Fibroblast of skin of right biceps (primary cell): ENCODE measurements at places on chromosomes 1 and 21.

- DNase-seq: peak; percentile 56
These were observed 5.3 kb downstream of the ARF1 start for GRCh38 chr1:228087771-228088251.

- DNase-seq: no peak
These were observed 121.1 kb downstream of the LACTBL1 start for GRCh38 chr1:22851517-22851916.

- no peak for DNase-seq
These were observed 40.5 kb downstream of the EPHB2 start for GRCh38 chr1:22751124-22751531.

- DNase-seq: no peak
These were observed 600.4 kb downstream of the ADGRL2 start for GRCh38 chr1:82401116-82401515.

- peak; percentile 27 for DNase-seq
These were observed 402.6 kb downstream of the SIPA1L2 start for GRCh38 chr1:232227306-232227705.

DNA sequence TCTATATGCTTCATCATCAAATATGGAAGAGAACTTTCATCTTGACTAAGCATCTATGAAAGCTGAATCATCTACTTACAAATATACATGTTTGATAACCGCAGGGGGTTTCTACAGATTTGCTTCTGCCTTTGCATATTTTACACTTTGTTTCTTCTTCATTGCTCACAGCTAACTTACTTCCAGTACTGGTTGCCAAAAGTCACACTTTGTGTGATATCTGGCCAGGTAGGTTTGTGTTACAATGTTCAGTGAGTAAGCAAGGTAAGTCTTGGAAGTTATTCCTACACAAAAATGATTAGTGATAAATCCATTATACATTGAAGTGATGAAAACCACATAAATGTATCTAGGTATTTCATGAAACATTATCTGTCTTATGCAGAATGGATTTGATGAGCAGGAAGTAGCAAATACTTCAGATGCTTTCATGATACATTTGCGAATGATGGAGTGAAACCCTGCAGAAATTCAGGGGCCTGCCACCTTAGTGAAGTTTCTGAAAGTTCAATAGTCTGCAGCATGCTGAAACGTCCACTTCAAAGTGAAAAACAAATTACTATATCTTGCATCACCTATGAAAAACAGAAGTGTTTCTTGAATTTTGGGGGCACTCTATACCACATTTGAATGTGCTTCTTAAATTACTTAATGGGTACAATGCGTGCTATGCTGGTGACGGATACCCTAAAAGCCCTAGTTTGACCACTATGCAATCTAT lies 187.3 kb downstream of the ATP6V1G3 start:
- peak; percentile 5 for DNase-seq

GRCh38 chr21:16363100-16363499 lies 633.3 kb downstream of the USP25 start:
- DNase-seq: no peak

GRCh38 chr1:56824938-56825337 lies 5.7 kb upstream of the FYB2 start:
- peak; percentile 27 for DNase-seq

DNA sequence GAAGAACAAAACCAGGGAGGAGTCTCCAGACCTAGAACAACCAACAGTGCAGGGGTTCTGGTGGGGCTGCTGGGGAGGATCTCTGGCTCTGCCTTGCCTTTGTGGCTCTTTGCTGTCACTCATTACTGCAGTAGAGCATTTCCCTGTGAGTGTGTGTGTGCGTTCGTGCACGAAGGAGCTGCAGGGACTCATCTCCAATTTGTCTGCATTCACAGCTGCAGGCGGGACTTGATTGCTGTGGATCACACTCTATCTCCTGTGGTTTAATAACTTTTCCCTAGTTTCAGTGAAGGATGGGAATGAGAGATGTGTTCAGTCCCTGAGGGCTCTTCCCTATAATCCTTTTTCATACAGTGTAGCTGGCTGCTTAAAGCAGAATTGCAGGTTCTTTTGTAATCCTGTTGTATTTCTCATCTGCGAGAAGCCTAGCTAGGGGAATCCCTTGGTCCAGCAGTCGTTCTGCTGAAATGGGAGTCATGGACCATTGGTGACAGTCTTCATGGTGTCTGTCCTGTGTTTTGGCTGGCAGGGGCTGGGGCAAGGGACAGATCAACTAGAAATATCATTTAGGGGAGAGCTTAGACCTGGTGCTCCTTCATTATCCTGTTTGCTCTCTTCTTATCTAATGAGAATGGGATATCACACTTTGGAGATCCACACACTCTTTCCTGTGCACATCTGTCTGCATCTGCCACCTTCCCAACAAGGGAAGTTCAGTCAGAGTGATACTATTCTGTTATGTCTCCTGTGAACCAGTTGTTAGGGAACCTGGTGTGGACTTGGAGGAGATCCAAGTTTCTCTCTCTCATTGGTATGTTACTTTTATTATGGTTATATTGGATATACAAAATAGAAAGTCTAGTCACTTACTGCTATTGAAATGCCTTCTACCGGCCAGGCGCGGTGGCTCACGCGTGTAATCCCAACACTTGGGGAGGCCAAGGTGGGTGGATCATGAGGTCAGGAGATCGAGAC lies 3.0 kb downstream of the PCP4L1 start:
- no peak for DNase-seq

DNA sequence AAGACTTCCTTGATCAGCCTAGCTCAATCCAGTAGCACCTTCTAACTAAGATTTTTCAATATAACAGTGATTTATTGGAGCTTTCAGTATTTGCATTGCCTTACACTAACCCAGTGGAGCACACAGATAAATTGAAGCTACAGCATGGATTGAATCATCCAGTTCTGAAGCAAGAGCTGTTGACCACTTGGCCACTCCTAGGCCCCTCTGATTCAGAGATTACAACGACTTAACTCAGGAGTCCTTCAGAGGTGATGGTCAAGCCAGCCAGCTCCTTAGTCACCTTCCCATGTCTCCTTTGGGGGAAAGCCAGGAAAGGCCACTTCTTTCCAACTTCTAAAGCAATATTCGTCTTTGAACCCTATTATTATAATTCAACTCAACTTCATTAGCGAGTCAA lies 151.8 kb downstream of the TENT5C start:
- peak; percentile 57 for DNase-seq

GRCh38 chr1:202959276-202959620 lies 1.1 kb upstream of the ADIPOR1 start:
- DNase-seq: peak; percentile 57

- DNase-seq: no peak
These were observed 10.8 kb downstream of the SLC45A3 start for GRCh38 chr1:205669341-205670149.

DNA sequence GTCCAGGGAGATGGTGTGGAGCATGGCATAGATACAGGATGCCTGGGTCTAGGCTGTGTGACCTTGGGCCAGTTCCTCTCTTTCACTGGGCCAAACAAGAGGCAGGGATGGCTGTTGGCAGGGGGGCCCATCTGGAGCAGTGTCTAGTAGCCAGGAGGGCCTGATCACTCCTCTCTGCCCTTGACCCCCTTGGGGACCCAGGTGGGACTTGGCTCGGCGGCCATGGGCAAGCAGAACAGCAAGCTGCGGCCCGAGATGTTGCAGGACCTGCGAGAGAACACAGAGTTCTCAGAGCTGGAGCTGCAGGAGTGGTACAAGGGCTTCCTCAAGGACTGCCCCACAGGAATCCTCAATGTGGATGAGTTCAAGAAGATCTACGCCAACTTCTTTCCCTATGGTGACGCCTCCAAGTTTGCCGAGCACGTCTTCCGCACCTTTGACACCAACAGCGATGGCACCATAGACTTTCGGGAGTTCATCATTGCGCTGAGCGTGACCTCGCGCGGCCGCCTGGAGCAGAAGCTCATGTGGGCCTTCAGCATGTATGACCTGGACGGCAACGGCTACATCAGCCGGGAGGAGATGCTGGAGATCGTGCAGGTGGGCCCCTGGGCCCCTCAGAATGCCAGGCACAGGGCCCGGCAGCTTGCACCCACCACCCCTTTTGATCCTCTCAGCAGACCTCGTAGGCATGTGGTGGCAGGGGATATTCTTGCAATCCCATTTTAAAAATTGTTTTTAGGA lies 2.6 kb downstream of the HPCA start:
- DNase-seq: no peak

- DNase-seq: no peak
These were observed 10.2 kb downstream of the TLCD4 start for GRCh38 chr1:95127380-95127779.

DNA sequence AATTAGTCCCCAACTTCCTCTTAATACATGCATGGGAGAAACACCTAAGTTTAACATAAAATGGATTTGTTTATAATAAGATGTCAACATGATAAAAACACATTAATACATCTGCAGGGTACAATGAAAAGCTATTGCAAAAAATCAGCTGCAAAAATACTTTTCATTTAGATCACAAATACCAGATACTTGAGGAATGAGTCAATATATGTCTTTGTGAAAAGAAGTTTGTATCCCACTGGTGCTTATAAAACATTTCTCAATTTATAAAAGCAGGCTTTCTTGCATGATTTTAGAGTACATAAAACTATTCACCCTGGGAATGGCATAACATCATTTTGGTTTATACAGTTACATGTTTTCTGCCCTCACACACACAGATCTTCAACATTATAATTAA lies 18.6 kb upstream of the PRKAA2 start:
- DNase-seq: peak; percentile 62

GRCh38 chr1:15833842-15834405 lies 13.6 kb upstream of the SPEN start:
- DNase-seq: no peak

GRCh38 chr1:185531838-185532237 lies 202.4 kb upstream of the HMCN1 start:
- no peak for DNase-seq

DNA sequence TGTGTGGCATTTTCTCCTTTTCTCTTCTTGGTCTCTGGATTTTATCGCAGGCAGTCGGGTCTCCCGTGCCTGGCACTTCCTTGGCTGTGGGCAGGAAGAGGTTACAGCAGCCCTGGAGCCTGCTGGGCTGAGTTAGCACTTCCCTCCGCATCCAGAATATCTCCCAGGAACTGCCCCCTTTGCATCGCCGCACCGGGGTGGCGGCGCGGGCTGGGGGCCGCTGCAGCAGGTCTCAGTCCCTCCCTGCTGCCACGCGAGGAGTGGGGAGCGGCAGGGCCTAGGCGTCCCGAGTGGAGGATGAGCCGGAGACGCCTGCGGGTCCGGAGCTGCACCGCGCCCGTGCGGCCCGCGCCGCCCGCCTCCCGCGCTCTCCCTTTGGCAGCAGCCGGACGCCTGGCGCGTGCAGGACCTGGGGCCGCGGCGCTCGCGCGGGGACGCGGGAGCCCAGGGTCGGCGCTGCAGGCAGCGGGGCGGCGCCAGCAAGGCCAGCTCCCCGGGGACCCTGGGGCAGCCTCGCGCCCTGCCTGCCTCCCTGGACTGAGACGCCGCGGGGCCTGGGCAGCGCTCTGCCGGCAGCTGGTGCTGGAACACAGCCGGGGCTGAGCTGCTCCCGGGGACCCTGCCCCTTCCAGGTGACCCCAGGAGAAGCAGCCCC lies 192.8 kb downstream of the PRDM2 start:
- DNase-seq: no peak

DNA sequence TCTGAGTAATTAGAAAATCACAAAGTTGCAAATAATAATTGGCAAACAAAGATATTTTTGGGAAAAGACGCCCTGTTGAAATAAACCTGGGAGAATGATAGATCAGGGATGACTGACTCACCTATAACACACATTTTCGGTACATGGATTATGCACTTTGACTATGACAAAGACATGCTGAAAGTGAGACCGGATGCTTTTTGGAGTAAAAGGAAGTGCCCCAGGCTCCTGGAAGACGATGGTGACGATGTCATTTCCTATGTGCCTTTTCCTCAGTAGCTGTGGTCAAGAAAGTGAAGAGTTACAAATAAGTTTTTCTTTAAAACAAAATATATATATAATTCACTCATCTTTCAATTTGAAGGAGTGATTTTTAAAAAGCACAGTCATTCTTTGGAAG lies 158.7 kb downstream of the SIPA1L2 start:
- peak; percentile 6 for DNase-seq

DNA sequence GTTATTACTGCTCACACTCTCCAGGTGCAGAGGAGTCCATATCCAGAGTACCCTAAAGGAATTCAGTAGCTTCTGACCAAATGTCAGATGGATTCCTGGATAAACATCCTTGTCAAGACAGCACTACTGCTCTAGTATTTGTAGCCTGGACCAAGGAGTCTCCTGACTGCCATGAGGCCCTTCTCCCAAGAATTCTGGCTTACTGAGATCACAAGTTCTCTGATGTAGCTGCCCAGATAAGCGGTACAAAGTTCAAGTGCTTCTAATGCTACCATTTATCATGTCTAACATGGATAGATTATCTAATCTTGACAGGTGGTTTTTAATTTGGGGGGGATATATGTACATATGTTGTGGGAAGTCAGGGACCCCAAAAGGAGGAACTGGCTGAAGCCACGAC lies 196.6 kb upstream of the HMCN1 start:
- no peak for DNase-seq

GRCh38 chr1:66476774-66477173 lies 57.2 kb upstream of the SGIP1 start:
- peak; percentile 87 for DNase-seq

GRCh38 chr1:201085902-201086735 lies 26.1 kb downstream of the CACNA1S start:
- DNase-seq: peak; percentile 20

GRCh38 chr1:207304710-207305488 lies 16.6 kb upstream of the CD55 start:
- DNase-seq: no peak

DNA sequence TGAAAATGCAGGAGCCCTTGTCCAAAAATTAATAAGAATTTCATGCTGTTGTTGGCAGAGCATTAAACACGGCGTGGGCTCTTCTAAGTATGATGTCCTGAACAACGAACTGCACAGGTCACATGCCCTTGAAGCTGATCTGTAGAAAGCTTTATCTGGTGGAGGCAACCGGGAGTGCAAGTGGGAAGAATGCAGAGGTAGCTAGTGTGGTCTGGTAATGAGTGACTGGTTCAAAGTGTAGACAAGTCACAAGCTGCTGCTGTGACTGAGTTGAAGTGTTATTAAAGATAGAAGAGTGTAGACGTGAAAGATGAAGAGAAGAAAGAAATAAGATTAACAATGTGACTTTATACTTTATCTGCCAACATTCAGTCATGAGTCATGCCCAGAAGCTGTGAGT lies 361.9 kb downstream of the TTLL7 start:
- DNase-seq: peak; percentile 0

DNA sequence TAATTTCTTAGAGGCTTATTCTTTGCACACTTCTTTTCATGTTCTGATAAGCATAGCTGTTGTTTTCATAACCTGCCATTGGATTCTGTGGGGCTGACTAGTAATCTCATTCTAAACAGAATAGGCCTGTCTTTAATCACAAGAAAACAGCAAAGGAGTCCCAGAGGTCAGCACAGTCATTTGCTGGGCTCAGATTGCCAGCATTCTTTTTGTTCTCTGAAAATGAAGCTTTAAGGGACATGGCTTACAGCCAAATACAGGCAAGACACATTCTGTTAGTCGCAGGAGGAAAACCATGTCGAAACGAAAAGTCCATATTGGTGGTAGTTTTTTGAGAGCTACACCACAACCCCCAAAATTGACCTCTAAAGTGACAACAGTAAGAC lies 75.0 kb downstream of the MRPS6 start:
- peak; percentile 30 for DNase-seq
